ENCODE measurements at places on chromosomes 2 and 18. TPM values are rescaled to one million over a fixed set of nuclear protein-coding genes. Genes with fewer than 3 reads are reported as not detected.

Gene SERPINB12
- total RNA-seq, result not detected

Gene CFAP65
- 0.11 TPM for total RNA-seq

Gene GPR45
- not detected for total RNA-seq

Gene EPC2
- 22.8 TPM for total RNA-seq

Gene GCKR
- total RNA-seq, result not detected

GRCh38 chr2:65120990-65121693 is 8.8 kb downstream of the RAB1A start:
- no peak for DNase-seq

- DNase-seq, result no peak
Observed at GRCh38 chr2:29601321-29601720, 320.1 kb downstream of the ALK start.

GRCh38 chr18:2822213-2822921 is 24.4 kb upstream of the EMILIN2 start:
- no peak for DNase-seq

- DNase-seq, result peak; percentile 84
Observed at GRCh38 chr2:144519934-144520731, at the start of gene ZEB2. Gene ZEB2 (minus strand): TSS chr2:144520119. CDS start chr2:144517350, 2,769 bp downstream.

DNA sequence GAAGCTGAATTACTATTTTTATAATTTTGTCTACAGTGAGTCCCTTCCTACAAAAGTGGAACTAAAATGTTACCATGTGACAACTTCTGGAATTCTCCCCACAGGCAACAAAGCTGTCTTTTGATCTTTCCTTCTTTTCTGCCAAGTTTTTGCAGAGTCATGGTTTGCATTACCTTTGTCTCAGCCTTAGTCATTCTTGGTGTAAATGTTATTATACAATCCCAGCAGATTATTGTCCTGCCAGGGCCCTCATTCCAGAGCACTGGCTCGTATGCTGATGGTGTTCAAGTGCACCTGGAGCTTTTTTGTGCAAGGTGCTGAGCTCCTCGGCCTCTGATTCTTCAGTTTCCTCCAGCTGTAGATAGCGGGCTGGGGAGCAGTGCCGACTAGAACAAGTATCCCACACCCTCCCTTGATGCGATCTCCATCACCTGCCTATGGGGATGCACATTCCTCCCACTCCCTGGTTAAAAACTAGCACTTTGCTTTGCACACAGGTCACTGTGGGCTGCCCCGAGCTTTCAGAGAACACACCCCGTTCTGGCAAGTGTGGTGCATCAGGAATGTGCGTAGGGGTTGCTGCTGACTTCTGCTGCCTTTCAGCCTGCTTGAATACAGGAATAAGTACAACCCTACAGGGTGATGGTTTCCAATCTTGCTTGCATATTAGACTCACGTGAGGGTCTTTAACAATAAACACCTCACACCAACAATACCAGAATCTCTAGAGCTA is 263.6 kb downstream of the RNF144A start:
- DNase-seq, result no peak

GRCh38 chr2:230676546-230676945 is 36.1 kb upstream of the CAB39 start:
- DNase-seq, result no peak

- no peak for DNase-seq
Observed at GRCh38 chr2:128452536-128453530, 134.2 kb upstream of the HS6ST1 start.

DNA sequence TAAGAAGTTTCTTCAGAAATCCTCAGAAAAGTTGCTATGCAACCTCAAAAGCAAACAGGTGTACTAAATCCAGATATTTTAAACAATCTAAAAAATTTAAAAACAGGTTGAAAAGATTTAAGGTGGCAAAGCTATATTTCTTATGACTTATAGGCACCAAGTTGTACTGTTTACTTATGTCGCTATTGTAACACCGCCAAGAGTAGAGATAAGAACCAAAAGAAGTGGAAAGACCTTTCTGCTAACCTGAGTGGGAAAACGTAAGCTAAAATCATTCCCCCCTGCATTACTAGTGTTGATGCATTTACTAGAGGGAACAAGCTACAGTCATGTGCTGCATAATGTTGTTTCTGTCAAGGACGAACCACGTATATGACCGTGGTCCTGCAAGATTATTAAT is 83.1 kb downstream of the TRIP12 start:
- no peak for DNase-seq

- DNase-seq, result peak; percentile 60
Observed at GRCh38 chr18:77023102-77023782, 109.3 kb downstream of the MBP start.

DNA sequence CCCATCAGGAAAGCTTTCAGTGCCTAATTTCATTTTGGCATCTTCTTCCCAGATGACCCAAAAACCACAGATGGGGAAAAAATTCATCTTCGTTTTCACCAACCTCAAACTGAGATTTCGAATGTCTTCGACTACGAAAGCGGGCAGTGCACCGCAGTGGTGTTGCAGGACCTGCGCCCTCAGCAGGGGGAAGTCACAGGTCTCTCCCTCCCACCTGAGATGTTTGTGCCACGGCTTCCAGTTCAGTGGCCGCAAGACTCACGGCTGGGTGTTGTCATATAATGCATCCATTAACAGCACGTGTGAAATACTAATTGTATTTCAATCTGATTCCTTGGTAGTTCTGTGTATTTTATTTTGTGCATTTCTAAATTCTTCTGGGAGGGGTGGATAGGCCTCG is 66.2 kb upstream of the SALL3 start:
- no peak for DNase-seq

- no peak for DNase-seq
Observed at GRCh38 chr2:67954093-67954748, 108.6 kb downstream of the C1D start.

DNA sequence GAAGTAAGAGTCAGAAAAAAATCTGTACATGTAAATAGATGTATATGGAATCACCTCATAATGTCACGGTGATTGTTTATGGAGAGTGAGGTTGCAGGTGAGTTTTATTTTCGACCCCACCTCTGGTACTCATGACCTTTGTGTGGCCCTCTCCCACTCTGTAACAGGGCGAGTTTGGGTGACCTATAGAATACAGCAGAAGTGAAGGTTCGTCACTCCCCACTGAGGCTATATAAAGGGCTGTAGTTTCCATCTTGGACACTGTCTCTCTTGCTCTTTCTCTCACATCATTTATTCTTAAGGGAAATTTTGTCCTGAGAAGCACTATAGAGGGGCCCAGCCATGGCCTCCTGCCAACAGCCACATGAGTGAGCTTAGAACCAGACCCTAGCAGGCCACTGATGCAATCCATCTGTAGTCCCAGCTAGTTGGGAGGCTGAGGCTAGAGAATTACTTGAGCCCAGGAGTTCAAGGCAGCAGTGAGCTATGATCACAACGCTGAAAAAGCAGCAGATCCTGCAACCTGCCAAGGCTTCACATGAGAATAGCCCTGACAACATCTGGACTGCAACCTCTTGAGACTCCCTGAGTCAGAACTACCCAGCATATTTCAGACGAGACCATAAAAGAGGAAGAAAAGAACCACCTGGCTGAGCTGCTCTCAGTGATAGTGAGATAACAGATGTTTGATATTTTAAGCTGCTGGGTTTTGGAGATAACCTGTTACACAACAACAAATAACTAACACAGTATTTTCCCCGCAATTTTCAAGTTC is 74.3 kb upstream of the SLC1A4 start:
- peak; percentile 99 for DNase-seq

DNA sequence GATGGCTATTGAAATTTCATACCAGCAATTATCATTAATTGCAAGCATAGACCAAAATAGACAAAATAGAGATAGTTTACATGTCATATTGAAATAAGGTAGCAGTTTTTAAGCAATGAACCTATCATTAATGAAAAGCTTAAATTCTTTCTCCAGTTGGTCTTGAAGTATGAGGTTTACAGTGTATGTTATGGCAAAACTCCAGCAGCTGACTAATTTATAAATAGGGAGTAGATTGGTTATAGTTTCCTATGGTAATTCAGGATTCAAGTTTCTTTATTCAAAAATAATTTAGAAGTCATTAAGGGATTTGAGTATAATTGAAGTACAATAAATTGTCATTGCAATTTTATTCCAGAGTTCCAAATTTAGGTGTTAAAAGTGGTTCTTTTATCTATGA is 69.6 kb upstream of the COL5A2 start:
- no peak for DNase-seq

DNA sequence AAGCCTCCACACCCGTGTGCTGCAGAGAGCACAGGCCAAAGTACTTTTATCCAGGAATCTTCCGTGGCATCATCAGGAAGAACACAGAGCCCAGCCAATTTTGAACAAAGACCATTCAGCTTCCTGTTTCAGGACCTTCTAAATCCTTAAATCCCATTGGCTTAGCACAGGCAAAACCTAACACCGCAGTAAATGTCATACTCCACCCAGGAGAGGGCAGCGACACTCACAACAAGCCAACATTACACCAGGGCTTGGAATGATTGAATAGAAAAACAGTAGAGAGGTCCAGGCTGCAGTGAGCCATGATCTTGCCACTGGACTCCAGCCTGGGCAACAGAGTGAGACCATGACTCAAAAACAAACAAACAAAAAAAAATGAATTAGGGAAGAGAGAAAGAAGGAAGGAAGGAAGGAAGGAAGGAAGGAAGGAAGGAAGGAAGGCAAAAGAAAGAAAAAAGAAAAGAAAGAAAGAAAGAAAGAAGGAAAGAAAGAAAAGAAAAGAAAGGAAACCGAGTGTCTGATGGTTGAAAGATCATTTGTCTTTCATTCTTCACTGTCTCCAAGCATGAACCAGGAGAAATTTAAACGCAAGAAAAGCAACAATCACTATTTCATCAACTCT is 144.6 kb upstream of the SATB2 start:
- DNase-seq, result no peak

DNA sequence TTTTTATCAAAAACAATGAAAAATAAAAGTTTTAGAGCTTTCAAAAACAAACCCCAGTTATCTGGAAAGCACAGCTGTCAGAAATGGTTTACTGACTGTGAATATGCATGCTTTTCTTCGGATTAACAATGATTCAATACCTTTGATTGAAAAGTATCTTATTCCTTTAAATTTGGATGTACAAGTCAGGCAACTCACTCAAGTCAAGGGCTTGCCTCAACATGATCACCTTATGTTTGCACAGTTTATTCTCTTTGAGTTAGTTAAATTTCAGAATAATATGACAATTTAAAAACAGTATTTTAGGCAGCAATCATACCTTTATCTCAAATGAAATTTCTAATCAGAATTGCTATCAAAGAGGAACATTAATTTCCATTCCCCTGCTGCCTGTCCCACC is 108.8 kb upstream of the FOSL2 start:
- no peak for DNase-seq

- no peak for DNase-seq
Observed at GRCh38 chr18:50627594-50628532, 68.0 kb downstream of the MAPK4 start.

DNA sequence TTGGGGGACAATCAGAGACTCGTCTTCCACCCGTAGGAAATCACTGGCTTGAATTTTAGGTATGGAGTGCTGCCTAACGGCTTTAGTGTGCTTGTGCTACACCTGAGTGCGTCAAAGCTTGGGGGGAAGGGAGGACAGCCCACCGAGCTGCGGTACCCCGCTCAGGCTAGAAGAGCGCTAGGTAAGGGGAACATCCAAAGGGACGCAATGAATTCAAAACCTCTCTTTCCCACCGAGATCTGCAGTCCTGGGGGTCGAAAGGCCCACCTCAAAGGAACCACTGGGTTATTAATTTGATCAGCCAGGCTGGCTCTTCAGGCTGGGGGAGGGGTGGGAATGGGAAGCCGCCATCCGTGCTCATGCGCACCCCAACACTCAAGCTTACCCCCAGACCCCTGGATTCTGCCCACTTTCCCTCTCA is 2.7 kb downstream of the EPHA4 start:
- no peak for DNase-seq

Measured in Karpas-422 (cell line).